ENCODE measurements at places on chromosomes 11 and 22.

DNA sequence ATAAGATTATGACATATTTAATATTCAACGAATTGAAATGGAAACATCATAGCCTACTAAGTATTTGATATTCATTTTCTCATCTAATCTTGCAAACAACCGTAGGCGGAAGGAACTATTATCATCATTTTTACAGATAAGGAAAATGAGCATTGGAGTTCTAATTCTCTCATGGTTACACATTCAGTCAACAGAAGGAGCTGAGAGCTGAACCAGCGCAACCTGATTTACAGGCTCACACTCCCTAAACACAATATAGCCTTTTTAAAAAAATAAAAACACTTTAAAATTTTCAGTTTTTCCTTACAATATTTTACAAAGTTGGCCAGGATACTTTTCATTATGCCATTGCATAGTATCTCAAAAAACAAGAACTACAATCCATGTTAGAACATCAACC, 74.8 kb downstream of the APOL5 start:
- DNase-seq = no peak

DNA sequence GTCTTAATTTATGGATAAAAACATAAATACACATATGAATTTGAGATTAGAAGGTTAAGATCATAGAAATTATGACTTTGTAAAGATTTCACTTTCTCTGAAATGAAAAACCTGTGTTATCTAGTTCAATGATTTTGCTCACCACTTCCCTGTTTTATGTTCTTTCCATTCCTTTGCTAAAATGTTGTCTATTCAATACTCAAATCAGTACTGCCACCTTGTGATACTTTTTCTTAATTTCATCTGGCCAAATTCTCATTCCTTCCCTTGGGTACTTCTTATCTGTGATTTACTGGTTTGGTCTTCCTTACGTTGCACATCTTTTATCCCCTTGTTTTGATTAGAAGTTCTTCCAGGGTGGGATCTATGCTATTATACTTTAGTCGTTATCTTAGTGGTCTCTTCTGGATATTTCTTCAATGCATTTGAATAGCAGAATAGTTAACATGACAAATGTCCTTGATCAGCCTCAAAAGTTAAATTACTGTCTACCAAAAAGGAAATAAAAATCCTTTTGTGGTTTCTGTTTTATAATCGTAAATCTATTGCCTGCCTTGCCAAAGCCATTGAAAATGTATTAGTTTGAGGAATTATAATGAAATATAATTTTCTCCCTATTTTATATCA, 197.0 kb downstream of the PGR start:
- DNase-seq = no peak

- no peak for DNase-seq
Observed at GRCh38 chr11:69497221-69497787, 15.8 kb downstream of the LINC01488 start.

DNA sequence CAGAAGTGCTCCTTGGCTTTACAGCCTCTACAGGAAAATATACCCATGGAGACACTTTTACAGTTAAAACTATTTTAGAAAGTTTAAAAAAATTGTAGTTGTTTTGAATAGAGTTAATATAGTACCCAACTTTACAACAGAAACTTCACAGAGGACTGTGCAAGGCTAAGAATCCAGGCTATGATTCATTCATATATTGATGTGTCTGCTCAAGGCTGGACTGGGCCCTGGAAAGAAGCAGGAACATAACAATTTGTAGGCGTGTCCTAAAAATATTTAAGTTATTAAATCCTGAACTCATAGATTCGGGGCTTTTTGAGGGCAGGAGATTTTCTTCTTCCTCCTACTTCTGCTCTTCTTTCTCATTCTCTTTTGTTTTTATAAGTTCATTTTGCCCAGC, 291.5 kb upstream of the CCDC179 start:
- no peak for DNase-seq

DNA sequence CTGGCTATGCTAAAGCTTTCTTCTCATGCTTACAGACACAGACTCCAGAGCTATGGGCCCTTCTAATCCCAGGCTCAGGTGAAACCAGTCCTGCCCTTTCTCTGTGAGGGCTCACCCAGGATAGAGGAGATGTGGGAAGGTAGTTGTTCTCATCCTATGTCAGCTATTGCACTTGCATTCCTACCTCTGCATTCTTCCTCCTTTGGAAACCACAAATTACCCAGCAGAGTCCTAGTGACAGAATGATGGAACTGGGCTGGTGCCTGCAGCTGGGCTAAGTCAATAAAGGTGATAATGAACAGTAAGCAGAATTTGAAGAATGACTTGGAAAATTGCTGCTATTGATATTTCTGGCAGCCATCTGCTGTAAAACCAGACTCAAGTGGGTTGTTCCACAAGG, 560.0 kb downstream of the TMEM135 start:
- no peak for DNase-seq

GRCh38 chr11:69569306-69570200, 71.4 kb upstream of the CCND1 start:
- no peak for DNase-seq

GRCh38 chr11:118497831-118498230, 29.4 kb upstream of the TTC36 start:
- DNase-seq = no peak

- no peak for DNase-seq
Observed at GRCh38 chr11:93482556-93482955, 60.6 kb downstream of the SMCO4 start.

DNA sequence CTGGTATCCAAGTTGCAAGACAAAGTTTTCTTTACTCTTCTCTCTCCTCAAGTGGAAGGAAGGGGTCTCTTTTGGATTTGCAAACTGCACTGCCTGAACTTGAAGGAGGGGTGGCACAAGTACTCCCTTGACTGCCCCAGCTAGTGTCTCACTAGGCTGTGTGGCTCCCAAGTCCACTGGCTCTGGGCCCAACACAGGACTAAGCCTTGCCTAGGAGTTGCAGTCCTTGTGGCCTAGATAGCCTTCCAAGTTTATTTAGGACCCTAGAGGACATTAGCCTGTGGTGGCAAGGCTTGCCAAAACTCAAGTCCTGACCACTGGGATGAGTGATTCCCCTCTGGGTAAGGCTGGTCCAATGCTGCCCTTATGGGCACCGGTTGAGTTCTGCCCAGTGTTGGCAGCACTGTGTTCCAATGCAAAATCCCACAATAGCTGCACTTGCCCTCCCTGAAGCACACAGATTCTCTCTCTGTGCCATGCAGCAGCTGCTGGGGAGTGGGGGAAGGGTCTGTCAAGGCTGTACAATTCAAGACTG, 10.2 kb upstream of the WEE1 start:
- no peak for DNase-seq

DNA sequence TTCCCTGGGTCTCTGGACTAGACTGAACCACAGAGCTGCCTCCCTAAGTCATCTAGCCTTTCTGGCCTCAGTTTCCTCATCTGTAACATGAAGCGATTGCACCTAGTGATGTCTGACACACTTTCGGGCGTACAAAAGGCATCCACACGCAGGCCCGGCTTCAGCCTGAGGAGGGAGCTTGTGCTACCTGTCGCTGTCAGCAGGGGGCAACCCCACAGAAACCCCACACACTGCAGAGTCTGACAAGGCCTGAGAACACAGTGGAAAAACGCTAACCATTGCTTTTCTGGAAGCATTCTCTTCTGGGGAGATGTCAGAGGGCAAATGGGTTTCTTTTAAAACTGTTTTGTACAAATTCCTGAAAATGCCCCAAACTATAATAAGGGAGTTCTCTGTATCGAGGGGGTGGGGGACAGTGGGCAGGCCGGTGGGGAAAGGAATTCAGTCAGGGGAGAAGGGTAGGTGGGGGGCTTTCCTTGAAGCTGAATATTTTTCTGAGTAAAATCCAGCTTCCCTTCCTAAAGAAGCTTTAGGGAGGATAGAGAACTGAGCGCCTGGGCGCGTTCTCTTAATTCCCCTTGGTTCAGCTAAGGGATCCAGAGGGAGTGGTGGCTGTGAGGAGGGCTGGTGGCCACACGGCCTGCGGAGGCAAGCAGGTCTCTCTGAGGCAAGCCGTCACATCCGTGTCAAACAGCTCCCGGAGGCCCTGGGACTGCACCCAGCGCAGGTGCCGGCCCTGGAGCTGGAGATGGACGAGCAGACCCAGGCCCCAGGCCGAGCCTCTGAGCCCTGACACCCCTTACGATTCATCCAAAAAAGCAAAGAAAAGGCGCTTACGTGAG, 533 bp downstream of the ELF5 start:
- no peak for DNase-seq

GRCh38 chr22:27629908-27630673, 171.5 kb downstream of the MN1 start:
- no peak for DNase-seq

GRCh38 chr11:59854871-59855270, 9.6 kb upstream of the CBLIF start:
- no peak for DNase-seq

- no peak for DNase-seq
Observed at GRCh38 chr11:128662960-128663359, 30.9 kb upstream of the FLI1 start.

GRCh38 chr22:27487600-27488452, 313.7 kb downstream of the MN1 start:
- no peak for DNase-seq

DNA sequence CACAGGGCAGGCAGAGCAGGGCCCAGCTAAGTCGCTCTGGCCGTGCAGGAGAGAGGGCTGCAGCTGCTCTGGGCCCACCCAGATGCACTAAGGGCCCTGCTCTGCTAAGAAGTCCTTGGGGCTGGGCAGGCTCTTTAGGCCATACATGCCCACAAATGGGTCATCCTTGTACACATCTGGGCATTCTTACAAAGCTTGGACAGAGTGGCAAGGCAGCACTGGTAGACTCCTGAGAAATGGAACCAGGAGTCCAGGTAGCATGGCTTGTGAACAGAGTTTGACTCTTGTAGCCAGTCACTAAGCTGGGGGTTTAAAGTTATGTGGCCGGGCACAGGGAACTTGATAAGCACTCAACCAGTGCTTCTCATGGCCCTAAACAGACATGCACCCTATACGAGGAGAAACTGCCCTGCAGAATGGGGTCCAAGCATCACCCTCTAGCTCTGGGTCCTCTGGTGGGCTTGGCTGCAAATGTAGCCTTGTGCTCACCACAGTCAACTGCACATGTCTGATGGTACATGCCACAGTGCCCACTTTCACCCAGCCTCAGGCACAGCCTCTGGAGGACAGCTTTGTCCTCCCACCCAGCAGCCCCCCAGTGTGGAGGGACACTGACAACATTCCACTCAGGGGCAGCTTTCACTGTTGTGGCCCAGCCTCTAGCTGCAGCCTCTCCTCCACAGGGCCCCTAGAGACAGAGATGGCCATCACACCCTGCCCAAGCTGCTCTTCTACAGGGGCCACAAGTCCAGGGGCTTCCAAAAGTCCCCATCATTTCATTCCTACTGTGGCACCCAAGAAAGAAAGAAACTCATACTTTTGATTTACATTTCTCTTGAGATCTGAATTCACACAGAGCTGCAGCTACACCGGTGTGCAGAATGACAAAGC, 75.2 kb downstream of the DGCR2 start:
- DNase-seq = no peak

DNA sequence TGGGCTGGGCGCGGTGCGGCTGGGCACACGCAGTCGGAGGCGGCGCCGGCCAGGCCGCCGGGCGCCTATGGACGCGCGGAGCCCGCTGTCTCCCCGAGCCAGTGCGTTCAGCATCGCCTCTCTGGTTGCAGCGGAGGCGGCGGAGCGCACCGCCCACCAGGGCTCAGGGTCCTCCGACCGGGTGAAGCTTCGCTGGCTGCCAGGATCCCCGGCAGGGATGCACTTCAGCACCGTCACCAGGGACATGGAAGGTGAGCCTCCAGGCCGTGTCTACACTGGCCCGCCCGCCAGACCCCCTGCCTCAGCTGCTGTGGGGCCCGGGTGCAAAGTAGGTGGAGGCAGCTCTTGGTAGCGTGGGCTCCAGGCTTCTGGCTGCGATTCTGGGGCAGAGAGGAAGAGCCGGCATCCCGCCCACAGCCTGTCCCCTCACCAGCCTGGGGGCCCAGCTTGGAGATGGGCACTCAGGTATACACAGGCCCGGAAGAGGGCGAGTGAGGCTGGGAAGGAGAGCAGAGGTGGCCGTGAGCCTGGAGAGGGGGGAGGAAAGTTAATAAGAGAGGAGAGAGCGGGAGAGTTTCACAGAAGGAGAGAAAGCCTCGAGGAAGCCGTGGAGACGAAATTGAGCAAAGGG, 1.0 kb upstream of the TBX1 start:
- DNase-seq = no peak

GRCh38 chr22:43136255-43136654, 6.9 kb downstream of the MCAT start:
- DNase-seq = no peak

DNA sequence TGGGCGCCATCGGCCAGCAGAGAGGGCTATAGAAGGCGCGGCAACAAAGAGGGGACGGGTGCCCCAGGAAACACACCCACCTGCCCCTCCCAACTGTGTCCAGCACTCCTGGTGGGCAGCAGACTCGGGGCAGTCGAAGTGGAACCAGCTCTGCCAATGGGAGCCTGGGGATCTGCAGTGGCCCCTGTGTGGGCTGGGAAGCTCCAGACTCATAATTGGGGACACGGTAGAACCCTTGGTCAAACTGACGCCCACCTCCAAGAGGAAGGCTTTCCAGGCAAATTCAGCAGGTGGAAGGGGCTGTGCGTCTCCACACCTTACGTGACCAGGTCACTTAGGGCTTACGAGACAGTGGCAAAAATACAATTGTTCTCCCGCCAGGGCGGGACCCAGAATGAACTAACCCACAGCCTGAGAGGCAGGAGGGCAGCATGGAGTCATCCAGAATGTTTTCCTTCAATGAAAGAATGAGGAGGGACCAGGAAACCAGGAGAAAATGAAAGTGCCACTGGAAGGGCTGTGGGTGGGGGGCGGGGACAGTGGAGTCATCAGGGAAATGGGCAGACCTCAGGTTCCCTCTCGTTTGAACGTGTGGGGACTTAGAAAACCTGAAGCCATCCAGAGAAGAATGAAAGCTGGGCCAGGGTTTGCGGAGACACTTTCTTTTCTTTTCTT, 53.2 kb upstream of the SHANK2 start:
- no peak for DNase-seq

DNA sequence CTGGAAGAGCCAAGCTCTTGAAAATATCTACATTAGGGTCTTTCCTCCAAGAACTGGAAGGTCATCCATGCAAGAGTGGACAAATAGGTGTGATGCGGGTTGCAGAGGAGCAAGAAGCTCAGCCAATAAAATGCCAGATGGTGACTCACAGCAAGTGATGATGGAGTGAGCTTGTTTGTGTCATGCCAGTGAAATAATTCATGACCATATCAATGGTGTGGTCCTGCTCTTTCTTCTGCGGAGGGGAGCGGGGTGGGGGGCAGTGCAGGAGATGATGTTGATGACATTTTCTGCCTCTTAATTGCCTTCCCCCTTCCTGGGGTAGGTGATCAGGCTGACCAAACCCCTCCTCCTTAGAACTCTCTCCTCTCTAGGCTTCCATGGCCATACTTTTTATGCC, 118.5 kb upstream of the TIMP3 start:
- DNase-seq = no peak
